ENCODE measurements at places on chromosomes 3 and 15. TPM values are rescaled to one million over a fixed set of nuclear protein-coding genes. Genes with fewer than 3 reads are reported as not detected.

The USP50 gene
- total RNA-seq = not detected

The FSTL1 gene
- 666 TPM for total RNA-seq

The FGF12 gene
- total RNA-seq = 1.6 TPM

The MDFIC2 gene
- total RNA-seq = not detected

The ASB14 gene
- total RNA-seq = not detected

The RBP2 gene
- not detected for total RNA-seq

The NDUFB4 gene
- total RNA-seq = 52.2 TPM
